H7 (cell line): ENCODE measurements at places on chromosomes 16 and 17. TPM values are rescaled to one million over a fixed set of nuclear protein-coding genes. Genes with fewer than 3 reads are reported as not detected.

- DNase-seq: peak; percentile 28
Observed at GRCh38 chr16:26316683-26317464, 625.1 kb downstream of the HS3ST4 start.

DNA sequence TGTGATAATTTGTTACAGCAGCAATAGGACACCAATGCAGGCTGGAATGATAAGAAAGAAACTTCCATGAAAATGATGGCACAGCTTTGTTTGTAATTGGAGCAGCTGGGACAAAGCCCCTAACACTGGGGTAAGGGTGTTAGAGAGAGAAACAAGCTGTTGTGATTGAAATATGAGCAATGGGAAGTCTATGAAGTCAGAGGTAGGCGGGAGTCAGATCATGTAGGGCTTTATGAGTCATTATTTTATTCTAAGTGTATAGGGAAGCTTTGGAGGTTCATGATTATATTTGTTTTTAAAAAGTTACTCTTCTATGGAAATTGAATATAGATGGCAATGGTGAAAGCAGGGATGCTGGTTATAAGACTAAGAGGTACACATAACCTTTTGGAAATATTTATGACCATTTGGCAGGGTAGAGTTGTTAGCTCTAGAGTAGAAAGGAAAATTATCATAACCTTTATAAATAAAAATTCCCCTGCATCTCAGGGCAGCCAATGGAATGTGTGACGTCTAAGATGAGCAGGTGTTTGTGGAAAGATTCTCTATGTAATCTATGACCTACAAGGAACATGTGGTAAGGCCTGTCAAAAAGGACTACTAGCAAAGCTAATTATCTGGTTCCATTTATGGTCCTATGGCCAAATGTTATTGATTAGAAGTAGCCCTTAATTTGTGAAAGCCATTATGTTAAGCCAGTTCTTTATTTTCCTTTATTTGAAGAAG, 85.6 kb downstream of the KCNJ2 start:
- no peak for DNase-seq

DNA sequence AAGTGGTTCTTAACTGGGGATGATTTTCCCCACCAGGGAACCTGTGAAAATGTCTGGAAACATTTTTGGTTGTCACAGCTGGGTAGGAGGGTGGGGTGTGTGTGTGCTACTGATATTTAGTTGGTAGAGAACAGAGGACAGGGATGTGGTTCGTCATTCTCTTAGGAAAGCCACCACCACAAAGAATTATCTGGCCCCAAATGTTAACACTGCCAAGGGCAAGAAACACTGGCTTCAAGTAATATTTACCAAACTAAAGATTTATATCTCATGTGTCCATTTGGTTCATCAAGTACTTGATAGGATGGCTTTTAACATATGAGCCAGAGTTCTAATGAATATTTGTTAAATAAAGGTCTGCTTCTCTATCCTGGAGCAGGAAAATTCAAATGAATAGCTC, 19.5 kb downstream of the MPHOSPH6 start:
- no peak for DNase-seq

DNA sequence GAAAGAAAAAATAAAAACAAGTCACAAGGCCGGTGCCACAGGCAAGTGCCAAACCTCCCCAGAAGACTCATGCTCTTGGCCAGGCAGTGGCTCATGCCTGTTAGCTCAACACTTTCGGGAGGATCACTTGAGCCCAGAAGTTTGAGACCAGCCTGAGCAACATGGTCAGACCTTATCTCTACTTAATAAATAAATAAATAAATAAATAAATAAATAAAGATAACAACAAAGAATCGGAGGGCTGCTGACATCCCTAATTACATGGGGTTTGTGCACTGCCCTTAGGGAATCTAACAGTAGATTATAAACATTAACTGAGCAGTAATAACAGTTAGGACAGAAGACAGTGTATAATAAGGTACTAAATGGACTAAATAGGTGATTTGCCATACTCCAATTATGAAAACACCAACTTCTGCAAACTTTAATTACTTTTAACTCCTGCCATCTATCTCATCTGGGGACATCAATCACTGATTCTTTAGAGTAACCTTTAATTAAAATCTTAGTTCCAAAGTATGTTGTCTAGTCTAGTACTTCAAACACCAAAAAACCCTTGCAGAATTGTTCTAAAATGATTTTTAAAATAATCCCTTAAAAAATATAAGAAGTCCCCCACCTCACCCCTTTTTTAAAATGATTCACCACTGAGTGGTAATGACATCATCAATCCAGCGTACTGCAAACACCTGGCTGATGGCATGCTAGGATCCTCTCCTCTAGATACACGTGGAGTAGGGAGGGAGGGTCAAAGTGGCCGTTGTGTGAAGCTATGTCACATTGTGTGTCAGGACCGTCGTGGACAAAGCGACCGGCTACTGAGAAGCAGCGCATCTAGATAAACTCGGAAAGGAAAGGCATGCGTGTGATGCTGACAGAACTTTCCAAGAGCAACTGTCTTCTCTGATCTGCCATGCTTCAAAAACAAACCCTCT, 28.5 kb downstream of the CYTH1 start:
- no peak for DNase-seq

GRCh38 chr16:84408314-84408690, 40.0 kb downstream of the ATP2C2 start:
- no peak for DNase-seq

GRCh38 chr16:67244387-67245185, 2.7 kb downstream of the FHOD1 start:
- no peak for DNase-seq

Gene ANKRD11
- 54.4 and 77.3 TPM in 2 replicates for total RNA-seq

Gene ZNF18
- total RNA-seq: 17.2 and 19.8 TPM in 2 replicates

Gene MRPS34
- total RNA-seq: 304 and 324 TPM in 2 replicates

Gene MLKL
- 0.59 and 1.3 TPM in 2 replicates for total RNA-seq

Gene GNGT2
- total RNA-seq: 0.30 TPM in 1 of 2 replicates, not detected in the other

Gene KIAA0513
- 5.1 and 11.7 TPM in 2 replicates for total RNA-seq
